ENCODE measurements at places on chromosomes 12 and 14. TPM values are rescaled to one million over a fixed set of nuclear protein-coding genes. Genes with fewer than 3 reads are reported as not detected.

GRCh38 chr12:124650912-124651311 lies 83.5 kb upstream of the NCOR2 start:
- H3K4me3 ChIP-seq, result no peak overlapping the region
- peaks cover 21% of the 10 kb centered on the region for H3K36me3 ChIP-seq
- peak overlapping the region; percentile 54 for H3K27ac ChIP-seq
- peaks cover 27% of the 10 kb centered on the region for H3K4me1 ChIP-seq

Gene TAS2R50
- total RNA-seq, result 0.25 TPM

GRCh38 chr12:15540005-15540404 lies 217.7 kb downstream of the PTPRO start:
- H3K4me3 ChIP-seq, result no peak overlapping the region
- no peaks in the 10 kb centered on the region for H3K27me3 ChIP-seq
- H3K27ac ChIP-seq, result no peak overlapping the region
- DNase-seq, result no peak
- H3K36me3 ChIP-seq, result no peaks in the 10 kb centered on the region
- no peaks in the 10 kb centered on the region for H3K4me1 ChIP-seq

Gene PIWIL1
- not detected for total RNA-seq

DNA sequence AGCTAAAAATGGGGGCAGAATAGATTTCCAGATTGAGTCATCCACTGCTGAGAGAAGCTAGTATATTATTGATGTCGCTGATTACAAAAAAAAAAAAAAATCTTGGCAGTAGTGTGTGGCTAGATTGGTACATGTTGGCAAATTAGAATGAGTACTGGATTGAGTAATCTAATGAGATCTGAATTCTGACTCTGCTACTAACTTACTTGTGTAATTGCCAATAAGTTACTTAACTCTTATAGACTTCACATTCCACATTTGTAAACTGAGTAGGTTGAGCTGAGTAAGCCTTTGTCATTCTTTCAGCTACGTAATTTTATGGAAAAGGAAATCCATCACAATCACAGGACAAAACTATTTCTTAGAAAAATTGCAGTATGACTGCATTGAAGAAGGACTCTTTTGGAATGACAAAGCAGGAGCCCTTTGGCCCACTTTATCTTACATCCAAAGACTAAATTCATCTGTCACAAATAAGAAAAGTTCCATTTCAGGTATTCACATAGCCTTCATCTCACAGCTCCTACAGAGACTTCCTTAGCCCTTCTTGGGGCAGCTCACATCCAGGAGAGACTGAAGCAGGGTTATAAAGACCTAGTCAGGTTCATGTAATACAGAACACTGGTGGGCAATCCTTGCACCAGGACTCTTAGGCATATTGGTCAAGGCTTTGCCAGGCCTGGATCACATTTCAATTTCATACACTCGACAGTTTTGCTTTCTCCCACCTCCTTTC lies 197.3 kb upstream of the CPNE8 start:
- H3K27ac ChIP-seq, result no peak overlapping the region
- H3K36me3 ChIP-seq, result peaks cover 5% of the 10 kb centered on the region
- H3K27me3 ChIP-seq, result no peaks in the 10 kb centered on the region
- peaks cover 23% of the 10 kb centered on the region for H3K4me1 ChIP-seq

Gene RBP5
- 5.4 TPM for total RNA-seq

DNA sequence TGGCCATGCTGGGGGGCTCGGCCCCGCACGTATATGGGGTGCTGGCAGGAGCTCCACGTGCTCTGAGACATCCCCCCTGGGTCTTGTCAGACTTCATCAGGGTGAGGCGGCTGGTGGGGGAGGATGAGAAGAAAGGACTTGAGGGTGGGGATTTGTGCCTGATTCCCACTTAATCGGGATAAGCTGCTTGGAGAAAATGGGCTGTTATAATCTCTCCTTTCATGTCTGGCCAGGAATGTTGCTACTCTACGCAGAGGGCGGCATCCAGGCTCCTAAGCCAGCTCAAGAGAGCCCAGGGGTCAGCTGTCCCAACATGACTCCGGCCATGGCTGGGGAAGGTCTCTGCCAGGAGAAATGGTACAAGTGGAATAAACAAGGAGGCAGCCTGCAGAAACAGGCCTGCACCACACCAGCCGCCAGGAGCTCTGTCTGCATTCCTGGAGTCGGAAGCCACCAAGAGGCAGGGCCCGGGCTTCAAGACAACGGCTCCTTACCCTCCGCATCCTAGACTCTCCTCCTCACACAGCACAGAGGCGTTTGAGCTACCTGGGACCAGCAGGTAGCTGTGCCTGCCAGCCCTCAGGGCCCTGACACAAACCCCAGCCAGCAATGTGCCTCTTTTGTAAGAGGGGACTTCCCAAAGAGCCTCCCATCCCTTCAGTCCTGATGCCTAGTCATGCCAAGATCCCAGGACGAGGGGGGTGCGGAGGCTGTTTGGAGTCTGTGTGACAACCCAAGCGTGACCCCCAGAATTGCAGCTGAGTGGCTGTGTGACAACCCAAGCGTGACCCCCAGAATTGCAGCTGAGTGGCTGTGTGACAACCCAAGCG lies 195.8 kb upstream of the DIO3 start:
- H3K27me3 ChIP-seq, result no peaks in the 10 kb centered on the region
- peaks cover 12% of the 10 kb centered on the region for H3K4me1 ChIP-seq
- DNase-seq, result no peak
- H3K4me3 ChIP-seq, result no peak overlapping the region
- no peak overlapping the region for H3K27ac ChIP-seq

Gene TMEM253
- 1.7 TPM for total RNA-seq

GRCh38 chr12:94856324-94856723 lies 147.2 kb downstream of the NDUFA12 start:
- no peak overlapping the region for H3K27ac ChIP-seq
- DNase-seq, result no peak
- H3K27me3 ChIP-seq, result no peaks in the 10 kb centered on the region
- no peaks in the 10 kb centered on the region for H3K36me3 ChIP-seq
- 0 out of 2 replicates have a peak, but pooled peaks cover 5% of the 10 kb centered on the region for H3K4me1 ChIP-seq

Measured in WTC11 (cell line).